ENCODE measurements at places on chromosomes 3 and 15. TPM values are rescaled to one million over a fixed set of nuclear protein-coding genes. Genes with fewer than 3 reads are reported as not detected.

The EXD1 gene
- not detected for total RNA-seq

The TGM5 gene
- total RNA-seq, result not detected

- H3K4me3 ChIP-seq, result no peak overlapping the region
- no peaks in the 10 kb centered on the region for H3K4me1 ChIP-seq
- no peaks in the 10 kb centered on the region for H3K27me3 ChIP-seq
- H3K36me3 ChIP-seq, result no peaks in the 10 kb centered on the region
- no peak overlapping the region for H3K27ac ChIP-seq
- DNase-seq, result no peak
Observed at GRCh38 chr15:78800189-78800588, 11.1 kb downstream of the ADAMTS7 start.

DNA sequence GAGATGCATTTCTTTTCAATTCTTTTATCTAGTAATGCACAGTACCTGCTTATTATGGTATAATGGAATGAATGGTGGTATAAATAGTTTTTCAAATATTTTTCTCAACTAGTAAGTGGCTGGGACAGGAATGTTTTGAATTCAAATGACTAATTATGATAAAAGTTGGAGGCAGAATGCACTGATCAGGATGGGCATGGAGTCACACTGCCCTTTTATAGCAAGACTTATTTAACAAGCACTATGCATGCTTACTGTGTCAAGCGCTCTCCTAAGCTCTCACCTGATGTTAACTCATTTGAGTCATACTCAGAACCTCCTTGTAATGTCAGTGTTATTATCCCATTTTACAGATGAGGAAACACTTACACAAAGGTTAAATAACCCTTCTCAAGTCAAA lies 221.8 kb downstream of the FEZF2 start:
- no peaks in the 10 kb centered on the region for H3K36me3 ChIP-seq
- no peak for DNase-seq
- peaks cover 5% of the 10 kb centered on the region for H3K27me3 ChIP-seq

DNA sequence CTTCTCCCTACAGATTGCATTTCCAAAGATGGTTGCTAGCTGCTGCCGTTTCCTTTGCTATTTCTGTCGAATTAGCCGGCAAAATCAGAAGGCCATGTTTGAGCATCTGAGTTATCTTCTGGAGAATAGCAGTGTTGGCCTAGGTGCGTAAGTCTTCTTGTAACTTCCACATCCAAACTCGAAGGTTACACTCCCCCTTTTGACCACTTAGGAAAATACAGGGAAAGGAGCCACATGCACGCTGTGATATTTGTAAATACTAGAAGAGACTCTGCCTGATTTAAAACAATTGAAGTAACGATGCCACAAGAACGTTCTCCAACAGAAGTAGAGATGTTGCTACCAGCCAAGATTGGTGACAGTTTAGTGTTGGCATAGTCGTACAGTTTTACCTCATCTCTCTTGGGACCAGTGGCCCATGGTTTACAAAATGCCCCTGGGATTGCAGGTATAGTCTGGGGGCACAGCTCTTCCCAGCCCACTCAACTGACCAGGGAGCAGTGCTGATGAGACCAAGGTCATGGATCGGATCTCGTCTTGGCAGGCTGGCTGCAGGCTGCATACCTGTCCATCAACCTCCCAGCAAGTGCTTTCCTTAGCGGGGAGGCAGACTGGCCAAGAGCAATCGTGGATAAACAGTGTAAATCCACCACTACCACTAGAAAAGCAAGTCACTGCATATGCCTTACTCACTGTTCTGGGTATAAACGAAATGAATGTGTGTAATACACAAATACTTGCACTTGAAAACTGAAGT lies 268.4 kb upstream of the CHRM5 start:
- H3K4me3 ChIP-seq, result no peak overlapping the region
- no peak for DNase-seq
- H3K4me1 ChIP-seq, result no peaks in the 10 kb centered on the region
